ENCODE measurements at places on chromosomes 6 and 20.
A peak's percentile ranks its signal among the peaks of the same experiment; 100 is the strongest.

DNA sequence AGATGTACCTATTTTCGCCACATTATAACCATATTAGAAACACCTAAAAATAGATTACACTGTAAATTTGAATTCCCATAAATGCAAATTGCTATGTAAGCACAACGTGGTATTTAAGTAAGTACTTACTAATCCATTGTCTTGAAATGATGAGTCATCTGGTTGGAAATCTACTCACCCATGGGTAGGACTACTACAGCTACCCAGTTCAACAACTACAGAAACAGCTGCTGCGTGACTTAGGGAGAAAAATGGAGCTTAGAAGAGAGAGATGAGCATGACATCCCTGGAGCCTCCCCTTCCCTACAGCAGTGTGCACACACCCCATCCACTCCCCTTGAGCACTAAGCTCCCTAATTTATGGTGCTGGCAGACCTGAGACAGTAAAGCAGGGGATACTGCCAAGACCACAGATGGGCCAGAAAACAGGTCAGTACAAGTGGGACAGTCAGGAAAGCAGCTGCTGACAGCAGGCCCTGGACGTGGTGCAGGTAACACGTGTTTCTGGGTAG lies 26.9 kb downstream of the RRAGD start:
- peak; percentile 14 for DNase-seq

DNA sequence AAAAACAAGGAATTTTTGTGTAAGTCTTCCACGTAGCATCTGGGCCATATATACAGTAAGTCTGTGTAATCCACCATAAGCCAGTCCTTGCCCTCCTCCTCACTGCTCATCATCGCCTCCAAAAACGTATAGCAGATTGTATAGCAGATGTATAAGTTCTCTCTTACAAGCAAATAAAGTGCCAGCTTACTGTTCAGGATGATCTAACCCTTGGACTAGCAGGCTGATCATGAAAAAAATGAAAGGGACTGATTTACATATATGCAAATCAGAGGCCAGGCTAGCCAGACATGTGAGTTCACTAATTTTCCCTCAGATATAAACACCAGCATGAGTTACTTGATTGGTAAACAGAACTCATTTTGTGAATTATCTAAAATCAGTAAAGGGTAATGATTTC lies 171.5 kb downstream of the LY86 start:
- no peak for DNase-seq

- peak; percentile 76 for DNase-seq
Measured at GRCh38 chr6:32933661-32934085, 7.2 kb downstream of the HLA-DMB start.

GRCh38 chr20:40808936-40809335 lies 119.9 kb upstream of the MAFB start:
- no peak for DNase-seq

GRCh38 chr20:60559462-60559861 lies 601.2 kb downstream of the CDH26 start:
- DNase-seq: no peak

- DNase-seq: no peak
Measured at GRCh38 chr20:32906871-32907495, 48.3 kb downstream of the EFCAB8 start.

- peak; percentile 68 for DNase-seq
Measured at GRCh38 chr6:119742188-119742803, 392.7 kb upstream of the MAN1A1 start.

- no peak for DNase-seq
Measured at GRCh38 chr6:137191670-137192069, 18.2 kb upstream of the IL22RA2 start.

DNA sequence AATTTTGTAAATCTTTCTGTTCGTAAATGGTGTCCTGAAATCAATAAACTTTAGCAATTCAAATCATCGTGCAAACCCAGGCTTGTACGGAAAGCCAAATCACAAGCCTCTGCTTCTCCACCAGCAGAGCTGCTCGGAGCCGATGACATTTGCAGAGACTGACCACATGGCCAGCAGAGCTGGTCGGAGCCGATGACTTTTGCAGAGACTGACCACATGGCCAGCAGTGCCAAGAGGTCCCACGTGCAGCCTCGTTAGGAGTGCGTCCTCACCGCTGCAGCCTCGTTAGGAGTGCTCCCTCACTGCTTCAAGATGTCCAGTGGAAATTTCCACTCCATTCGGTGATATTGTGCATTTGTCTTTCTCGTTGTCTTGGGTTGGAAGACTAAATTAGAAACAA lies 28.5 kb downstream of the SMOC2 start:
- DNase-seq: no peak

DNA sequence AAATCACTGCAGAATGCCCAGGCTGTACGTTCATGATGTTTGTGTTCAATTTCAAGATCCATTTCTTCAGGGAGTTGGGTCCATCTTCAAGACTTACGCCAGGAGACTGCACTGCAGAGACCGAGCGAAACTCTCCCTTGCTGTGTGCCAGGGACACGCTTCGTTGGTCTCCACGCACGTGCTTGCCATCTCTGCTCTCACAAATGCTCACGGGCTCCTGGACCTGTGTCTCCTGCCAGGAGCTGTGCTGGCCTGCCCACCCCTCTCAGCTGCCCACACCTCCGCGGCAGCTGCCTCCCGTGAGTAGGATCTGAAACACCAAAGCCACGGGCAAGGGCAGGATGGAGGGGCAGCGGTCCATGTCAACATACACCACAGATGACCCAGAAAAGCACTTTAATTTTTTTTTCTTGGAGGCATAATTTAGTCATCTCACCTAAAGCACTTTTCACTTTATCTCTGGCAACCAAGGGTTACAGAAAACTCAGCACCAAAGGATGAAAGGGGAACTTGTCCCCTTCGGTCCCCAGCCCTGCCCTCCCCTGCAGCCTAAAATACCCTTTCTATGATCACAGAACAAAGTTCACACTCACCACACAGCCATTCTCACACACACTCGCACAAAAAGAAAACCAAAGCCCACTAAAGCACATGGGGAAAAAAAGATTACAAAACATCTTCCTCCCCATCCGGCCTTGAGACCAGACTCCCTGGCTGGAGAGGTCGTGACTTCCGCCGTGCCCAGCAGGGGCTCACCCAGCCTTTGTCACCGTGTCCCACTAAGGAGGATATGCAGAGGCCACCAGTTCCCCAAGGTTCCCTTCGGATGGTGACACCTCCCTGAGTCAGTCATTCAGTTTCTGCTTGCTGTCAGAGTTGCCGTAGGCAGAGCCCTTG lies 137.9 kb downstream of the AGPAT4 start:
- no peak for DNase-seq

DNA sequence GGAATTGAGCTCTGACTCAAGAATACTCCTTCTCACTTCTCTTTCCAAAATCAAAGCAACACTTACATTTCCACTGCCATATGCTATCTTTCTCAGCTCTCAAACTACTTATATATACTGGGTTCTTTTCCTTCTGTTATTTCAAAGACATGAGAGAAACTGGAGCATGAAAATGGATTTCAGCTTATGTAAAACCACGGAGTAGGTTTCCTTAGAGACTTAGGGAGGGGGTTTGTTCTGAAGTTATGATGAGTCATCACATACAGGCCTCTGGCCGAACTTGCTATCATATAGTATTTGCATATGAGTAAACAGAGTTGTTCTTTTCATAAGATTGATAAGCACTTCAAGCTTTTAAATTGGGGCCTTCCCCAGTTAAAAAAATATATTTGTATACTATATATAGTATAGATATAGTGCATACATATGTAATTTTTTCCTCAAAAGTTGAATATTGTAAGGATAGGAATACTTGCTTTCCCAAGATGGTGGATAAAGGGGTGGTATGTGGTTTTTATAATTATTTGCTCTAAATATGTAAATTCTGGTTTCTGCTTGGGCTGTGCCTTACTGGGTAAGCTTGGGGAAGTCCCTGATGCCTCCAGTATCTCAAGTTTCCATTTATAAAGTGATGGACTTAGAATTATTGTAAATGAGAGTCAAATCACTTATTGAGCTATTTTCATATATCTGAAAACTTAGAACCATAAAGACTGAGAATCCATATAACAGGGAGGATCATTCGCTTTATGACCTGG lies 273.9 kb downstream of the RFPL4B start:
- no peak for DNase-seq

- no peak for DNase-seq
Measured at GRCh38 chr6:45054610-45055009, 273.5 kb upstream of the RUNX2 start.

- no peak for DNase-seq
Measured at GRCh38 chr6:89118931-89119330, 1.1 kb upstream of the SRSF12 start.

DNA sequence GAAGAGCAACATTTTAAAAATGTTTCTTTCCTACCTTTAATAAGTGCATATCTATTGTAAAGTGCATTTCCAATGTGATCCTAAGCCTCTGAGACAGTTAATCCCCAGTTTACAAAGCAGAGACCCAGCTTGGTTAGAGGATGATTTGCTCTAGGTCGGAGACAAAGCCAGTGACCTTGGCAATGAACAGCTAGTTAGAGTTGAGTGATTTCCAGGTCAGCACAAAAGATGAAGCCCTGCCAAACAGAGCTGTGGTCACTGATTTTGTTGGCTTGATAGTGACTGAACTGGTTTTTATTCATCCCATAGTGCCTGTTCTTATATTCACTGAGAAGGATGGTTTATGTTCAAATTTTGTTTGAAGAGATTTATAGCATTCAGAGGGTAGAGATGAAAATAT lies 56.6 kb upstream of the CD83 start:
- no peak for DNase-seq

DNA sequence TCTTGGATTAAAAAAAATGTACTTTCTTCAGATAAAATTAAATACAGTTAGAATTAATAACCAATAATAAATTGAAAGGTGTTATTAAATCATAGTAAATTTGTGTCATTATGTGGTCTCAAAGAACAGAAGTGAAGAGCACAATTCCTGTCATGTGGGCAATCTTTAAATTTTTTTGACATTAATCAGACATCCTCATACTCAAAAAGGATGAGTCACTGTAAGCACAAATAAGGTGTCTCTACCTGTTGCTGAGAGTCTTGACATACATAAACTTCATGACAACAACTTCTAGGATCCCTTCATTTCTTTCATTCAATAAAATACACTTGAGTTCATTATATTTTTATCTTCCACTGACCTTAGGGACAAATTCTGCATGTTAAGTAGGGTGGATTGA lies 76.1 kb downstream of the SLC22A3 start:
- no peak for DNase-seq

GRCh38 chr6:47303861-47304260 lies 5.8 kb downstream of the TNFRSF21 start:
- DNase-seq: no peak

DNA sequence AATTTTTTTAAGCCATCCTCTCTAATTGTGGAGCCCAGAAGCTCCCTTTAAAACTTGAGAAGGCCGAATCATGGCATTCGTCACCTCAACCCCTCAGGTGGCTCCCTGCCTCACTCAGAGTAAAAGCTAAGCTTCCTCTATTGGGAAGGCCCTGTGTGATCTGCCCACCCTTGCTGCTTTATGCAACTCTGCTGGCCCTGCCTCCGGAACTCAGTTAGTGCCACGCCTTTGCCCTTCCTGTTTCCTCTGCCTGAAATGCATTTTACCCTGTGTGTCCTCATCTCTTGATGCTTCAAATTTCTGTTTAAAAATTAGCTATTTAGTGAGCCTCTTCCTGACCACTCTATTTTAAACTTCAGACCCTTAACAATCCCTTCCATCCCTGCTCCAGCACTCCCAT lies 5.7 kb downstream of the PACRG start:
- no peak for DNase-seq

GRCh38 chr20:40173872-40174271 lies 515.2 kb downstream of the MAFB start:
- DNase-seq: no peak

DNA sequence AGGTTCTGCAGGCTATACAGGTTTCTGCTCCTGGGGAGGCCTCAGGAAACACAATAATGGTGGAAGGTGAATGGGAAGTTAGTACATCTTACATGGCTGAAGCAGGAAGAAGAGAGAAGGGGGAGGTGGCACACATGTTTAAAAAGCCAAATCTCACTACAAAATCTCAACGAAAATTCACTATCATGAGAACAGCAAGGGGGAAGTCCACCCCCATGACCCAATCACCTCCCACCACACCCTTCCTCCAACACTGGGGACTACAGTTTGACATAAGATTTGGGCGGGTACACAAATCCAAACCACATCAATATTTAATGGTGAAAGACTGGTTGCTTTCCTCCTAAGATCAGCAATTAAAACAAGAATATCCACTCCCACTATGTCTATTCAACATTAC lies 13.8 kb upstream of the POLR1H start:
- DNase-seq: no peak

GRCh38 chr6:167921831-167922230 lies 75.6 kb upstream of the KIF25 start:
- DNase-seq: no peak

DNA sequence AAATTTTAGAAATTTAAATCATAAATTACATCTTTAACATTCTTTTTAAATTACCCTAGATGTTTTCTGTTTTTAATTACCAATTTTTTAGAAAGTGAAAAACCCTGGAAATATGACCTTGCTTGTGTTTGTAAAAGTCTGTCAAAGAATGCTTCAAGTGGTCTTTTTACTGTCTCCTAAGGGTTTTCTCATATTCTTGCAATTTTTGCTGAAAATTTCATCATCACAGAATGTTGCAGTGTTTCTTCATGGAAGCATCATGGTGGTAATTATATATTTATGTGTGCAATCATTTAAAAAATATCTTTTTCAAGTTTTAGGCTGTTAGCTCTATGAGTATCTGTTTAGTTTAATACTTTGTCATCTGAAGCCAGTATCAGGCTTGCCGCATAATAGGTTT lies 178.2 kb downstream of the HDGFL1 start:
- DNase-seq: no peak

- DNase-seq: no peak
Measured at GRCh38 chr6:44742201-44742600, 354.7 kb downstream of the CDC5L start.

DNA sequence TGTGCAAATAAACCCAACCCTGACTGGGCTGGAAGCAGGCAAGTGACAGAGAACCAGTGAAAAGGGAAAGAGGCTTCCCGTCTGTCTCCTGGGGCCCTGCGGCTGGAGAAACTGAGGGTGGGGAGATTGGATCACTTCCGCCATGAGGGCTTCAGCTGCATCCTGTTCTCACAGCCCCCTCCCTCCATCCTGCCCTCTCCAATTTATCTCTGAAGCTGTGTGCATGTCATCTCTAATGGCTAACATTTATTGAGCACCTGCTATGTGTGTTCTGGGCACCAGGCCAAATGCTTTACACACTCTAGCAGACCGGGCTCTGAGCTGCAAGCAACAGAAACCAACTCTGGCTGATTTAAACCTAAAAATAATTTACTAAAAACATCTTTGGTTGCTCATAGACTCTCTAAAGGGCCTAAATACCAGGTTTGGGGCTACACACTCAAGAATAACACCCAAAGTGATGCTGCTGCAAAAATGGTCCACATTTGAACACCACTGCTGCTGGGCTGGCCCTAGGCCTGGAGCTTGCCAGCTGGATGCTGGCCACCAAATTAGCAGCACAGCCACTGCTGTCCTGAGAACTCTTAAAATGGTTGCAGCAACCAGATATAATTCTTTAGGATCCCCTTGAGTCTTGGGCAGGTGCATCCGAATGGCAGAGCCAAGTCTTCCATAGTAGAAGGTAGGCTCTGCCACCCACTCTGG lies 123.6 kb upstream of the LRFN2 start:
- no peak for DNase-seq

- DNase-seq: no peak
Measured at GRCh38 chr6:38684237-38684636, 18.7 kb downstream of the GLO1 start.

All from activated CD4-positive, alpha-beta T cell treated with anti-CD3 and anti-CD28 coated beads, Interleukin-2, Interleukin-6, amounts not matched to agents 100 ng/mL and 50 ng/mL, durations not matched to agents 16 hours and 8 hours (primary cell).